Activated naive CD4-positive, alpha-beta T cell treated with Interleukin-2 at 50 U/mL for 16 hours (primary cell): ENCODE measurements at places on chromosomes 5 and 9.

GRCh38 chr9:33799928-33800704, 4.8 kb downstream of the PRSS3 start:
- DNase-seq = no peak

DNA sequence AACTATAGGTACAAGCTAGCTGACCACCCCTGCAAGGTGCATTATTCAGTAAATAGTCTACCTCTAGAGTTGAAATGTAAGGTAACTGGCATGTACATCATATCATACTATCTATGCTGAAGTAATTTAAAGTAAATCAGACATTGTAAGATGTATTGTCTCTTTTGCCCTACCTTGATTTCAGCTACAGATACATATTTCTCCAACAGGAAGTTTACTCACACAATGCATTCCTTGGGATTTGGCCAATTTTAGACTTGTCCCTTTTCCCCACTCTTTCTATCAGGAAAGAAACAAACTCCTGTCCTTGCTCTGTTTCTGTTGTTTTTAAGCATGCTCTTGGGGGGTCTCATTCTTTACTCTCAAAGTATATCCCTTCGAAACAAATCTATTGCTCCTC, 58.5 kb upstream of the TSLP start:
- DNase-seq = no peak

GRCh38 chr9:69130456-69131441, 43.3 kb upstream of the TJP2 start:
- no peak for DNase-seq

GRCh38 chr5:77718934-77719610, 57.1 kb downstream of the TBCA start:
- no peak for DNase-seq

DNA sequence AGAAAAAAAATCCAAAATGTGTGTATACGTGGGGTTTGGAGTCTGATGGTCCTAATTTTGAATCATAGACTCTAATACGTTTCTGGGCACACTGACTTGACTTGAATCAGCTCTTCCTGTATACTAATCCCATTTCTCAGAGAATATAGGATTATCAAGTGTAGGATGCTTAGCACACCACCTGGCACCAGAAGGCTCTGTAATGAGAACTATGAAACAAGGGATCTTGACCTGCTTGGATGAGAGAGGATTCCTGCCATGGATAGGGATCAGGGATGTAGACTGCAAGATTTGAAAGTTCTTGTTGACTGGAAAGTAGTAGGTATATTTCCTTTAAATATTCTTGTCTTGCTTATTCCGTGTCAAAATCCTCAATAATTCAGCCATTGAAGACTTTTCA, 7.8 kb downstream of the HSPA4 start:
- no peak for DNase-seq

DNA sequence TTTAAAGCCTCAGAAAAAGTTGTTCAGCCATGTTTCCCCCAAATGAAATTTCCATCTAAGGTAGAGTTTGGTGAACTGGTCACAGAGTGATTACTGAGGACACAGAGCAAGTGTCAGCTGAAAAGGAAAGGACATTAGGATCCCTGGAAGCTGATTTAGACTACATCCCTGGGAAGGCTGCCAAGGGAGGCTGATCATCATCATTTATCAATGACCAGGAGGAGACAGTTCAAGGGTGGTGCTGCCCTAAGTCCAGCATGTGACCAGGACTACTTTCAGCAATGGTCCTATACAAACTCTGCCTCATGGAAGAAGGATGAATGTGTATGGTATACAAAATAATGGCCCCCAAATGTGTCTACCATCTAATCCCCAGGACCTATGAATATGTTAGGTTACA, 120.6 kb downstream of the PIK3R1 start:
- DNase-seq = no peak

DNA sequence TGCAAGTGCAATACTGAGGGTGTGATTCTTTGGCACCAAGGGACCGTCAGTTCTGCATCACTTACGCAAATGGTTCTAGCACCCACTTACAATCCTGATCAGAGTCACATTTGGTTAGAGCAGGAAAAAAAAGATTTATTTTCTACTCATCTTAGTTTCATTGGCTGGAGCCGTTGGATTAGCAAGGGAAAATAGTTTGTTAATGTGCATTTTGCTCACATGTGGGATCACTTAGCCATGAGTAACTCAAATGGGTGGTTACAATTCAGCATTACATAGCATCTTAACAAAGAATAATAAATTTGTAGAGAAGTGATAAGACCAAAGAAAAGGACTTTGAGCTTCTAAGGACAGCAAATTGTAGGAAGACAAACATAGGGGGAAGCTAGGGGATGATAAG, 216.9 kb downstream of the AUH start:
- no peak for DNase-seq

DNA sequence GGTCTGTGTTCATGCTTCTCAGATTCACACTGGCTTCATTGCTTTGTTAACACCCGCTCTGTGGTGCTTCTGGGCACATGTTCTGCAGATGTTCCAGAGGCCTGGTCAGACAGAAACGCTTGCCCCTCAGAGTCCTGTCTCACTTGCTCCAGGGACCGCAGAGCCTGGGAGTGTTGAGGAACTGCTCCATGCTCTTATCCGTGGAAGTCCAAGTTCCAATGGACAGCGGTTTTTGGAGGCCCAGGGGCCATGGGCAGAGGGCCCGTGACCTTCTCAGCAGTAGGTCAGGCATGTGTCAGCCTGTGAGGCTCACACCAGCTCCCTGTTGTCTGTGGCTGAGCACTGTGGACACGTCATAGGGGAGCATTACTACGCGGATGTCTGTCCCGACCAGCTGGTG, 364.7 kb upstream of the IRX1 start:
- DNase-seq = no peak

DNA sequence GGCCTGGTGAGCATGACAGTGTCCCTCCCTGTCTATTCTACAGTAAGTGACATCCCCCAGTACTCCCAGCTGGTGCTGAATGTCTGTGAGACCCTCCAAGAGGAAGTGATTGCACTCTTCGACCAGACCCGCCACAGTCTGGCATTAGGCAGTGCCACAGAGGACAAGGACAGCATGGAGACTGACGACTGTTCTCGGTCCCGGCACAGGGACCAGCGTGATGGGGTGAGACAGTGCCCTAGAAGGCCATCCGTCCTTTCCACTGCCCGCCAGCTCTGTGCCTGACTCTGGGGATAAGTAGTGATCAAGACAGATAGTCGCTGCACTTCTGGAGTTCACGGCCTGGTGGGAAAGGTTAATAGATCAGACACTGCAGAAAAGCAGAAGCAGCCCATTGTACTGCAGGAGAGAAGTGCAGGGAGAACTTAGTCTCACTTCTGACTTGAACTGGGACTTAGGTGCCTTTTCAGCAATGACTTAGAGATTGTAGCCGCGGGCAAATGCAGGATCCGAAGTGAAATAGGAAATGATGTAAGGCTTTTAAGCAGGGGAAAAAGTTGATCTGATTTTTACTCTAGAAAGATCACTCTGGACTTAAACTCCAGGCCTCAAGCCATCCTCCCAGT, 28.4 kb downstream of the SH3GLB2 start:
- no peak for DNase-seq

DNA sequence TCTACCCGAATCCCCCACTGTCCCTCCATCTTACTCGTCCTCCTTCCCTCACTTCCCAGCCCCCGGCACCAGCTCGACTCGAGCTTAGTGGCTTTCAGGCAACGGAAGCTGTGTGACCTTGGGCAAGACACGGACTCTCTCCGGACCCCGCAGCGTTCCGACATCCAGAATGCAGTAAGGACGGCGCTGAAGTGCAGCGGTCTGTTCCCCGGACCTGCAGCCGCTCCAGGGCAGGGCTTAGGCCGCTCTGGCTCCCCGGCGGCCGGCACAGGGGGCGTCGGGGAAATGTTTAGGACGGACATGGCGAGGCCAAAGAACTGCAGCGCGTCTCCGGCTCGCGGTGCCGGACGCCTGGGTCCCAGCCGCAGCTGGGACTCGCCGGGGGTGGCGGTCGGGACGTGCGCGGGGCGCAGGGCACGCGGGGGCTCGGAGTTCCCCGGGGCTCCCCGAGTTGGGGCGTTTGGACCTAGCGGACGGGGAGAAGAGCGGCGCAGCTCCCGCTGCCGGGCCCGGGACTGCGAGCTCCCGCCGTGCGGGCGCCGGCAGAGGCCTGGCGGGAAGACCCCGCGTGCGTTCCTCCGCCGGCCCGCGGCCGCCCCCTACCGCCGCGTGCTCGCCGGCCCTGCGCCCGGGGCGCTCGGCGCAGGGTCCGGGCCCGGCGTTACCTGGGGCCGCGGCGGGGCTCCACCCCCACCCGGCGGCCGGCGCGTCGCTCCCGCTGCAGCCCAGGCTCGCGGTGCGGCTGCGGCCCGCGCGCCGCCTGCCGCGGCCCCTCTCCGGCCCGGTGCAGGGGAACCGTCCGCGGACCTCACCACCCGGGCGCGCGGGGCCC, 5.6 kb upstream of the RNF44 start:
- peak; percentile 34 for DNase-seq

GRCh38 chr5:54296386-54296785, 14.0 kb downstream of the ARL15 start:
- no peak for DNase-seq

- no peak for DNase-seq
Observed at GRCh38 chr5:1405539-1406530, 39.4 kb downstream of the SLC6A3 start.

GRCh38 chr5:151174612-151175101, 17.1 kb upstream of the ANXA6 start:
- no peak for DNase-seq

DNA sequence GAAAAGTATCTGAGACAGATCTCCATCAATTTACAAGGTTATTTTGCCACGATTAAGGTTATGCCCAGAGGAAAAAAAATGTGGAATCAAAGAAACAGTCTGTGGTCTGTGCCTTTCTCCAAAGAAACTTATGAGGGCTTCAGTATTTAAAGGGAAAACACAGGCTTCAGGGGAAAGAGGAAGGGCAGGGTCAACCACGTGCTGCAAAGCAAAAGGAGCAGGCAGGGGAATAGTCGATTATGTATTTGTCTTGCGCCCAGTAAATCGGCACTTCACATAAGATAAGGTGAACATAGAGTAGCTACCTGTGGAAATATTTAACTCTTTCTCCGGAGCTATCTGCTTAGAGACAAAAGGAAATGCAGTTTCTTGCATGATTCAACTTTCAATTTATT, 343.7 kb downstream of the RAB3C start:
- no peak for DNase-seq

GRCh38 chr9:115193777-115194176, 75.8 kb upstream of the TNC start:
- DNase-seq = no peak

GRCh38 chr5:158389786-158390185, 530.8 kb upstream of the CLINT1 start:
- no peak for DNase-seq

GRCh38 chr9:128494746-128495129, 9.8 kb upstream of the GLE1 start:
- no peak for DNase-seq

GRCh38 chr5:5126444-5126843, 13.7 kb upstream of the ADAMTS16 start:
- no peak for DNase-seq
